ENCODE measurements at places on chromosomes 16 and 17. TPM values are rescaled to one million over a fixed set of nuclear protein-coding genes. Genes with fewer than 3 reads are reported as not detected.

DNA sequence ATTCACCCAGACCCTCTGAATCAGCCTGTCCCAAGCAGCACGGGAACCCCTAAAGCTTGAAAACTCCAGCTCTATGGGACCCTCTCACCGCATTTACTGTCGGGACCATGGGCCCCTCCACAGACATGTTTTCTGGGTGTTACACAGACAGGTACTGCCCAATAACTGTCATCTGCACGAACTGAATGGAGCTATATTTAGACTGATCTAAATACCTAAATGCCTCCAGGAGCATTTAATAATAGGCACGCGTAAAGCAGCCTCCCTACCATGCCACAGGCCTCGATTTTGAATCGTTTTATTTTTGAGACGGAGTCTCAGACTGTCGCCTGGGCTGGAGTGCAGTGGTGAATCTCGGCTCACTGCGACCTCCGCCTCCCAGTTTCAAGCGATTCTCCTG, 49.7 kb downstream of the EMP2 start:
- DNase-seq: no peak
- H3K4me3 ChIP-seq: no peak overlapping the region
- no peaks in the 10 kb centered on the region for H3K27me3 ChIP-seq
- no peaks in the 10 kb centered on the region for H3K4me1 ChIP-seq
- no peak overlapping the region for H3K27ac ChIP-seq

DNA sequence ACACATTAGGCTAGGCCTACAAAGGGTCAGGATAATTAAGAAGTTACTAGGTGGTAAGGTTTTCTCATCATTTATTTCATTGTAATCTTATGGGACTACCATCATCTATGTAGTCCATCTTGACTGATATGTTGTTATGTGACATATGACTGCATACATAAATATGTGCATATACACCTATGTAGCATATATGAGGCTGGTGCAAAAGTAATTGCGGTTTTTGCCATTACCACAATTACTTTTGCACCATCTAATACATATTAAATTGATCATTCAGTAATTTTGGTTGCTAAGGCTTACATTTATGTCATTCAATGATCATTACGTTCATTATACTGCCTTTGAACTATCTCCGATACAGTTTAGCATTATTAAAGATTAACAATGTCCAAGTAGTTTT, 167.8 kb upstream of the AXIN2 start:
- H3K36me3 ChIP-seq: no peaks in the 10 kb centered on the region
- no peaks in the 10 kb centered on the region for H3K27me3 ChIP-seq
- H3K4me3 ChIP-seq: no peak overlapping the region
- H3K4me1 ChIP-seq: peaks cover 6% of the 10 kb centered on the region

- no peak for DNase-seq
- H3K36me3 ChIP-seq: no peaks in the 10 kb centered on the region
- no peak overlapping the region for H3K27ac ChIP-seq
- no peaks in the 10 kb centered on the region for H3K27me3 ChIP-seq
- H3K4me1 ChIP-seq: peaks cover 8% of the 10 kb centered on the region
Observed at GRCh38 chr16:3919413-3919812, 38.9 kb upstream of the CREBBP start.

- no peaks in the 10 kb centered on the region for H3K27me3 ChIP-seq
- H3K27ac ChIP-seq: no peak overlapping the region
- no peak overlapping the region for H3K4me3 ChIP-seq
- no peak for DNase-seq
- no peaks in the 10 kb centered on the region for H3K36me3 ChIP-seq
Observed at GRCh38 chr17:43803758-43804157, 23.5 kb downstream of the CFAP97D1 start.

DNA sequence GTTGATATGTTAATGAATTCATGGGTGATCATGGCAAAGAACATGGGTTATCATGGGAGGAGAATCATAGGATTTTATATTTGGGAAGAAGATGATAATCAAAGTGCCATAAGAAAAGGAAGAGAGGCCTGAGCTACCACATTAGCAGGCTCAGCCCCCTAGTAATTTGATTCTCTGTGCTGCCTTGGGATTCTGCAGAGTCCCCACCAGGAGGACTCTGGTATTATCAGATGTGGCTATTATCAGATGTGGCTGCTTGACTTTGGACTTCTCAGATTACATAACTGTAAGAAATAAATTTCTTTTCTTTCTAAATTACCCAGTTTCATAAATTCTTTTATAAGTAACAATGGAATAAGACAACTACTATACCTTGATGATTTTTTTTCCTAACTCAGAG, 137.6 kb downstream of the ITFG1 start:
- H3K4me1 ChIP-seq: no peaks in the 10 kb centered on the region
- no peak overlapping the region for H3K4me3 ChIP-seq
- DNase-seq: no peak
- no peaks in the 10 kb centered on the region for H3K27me3 ChIP-seq

- peaks cover 35% of the 10 kb centered on the region for H3K4me1 ChIP-seq
- peak within 1 kb of the TSS; percentile 63 for H3K27ac ChIP-seq
- DNase-seq: peak; percentile 84
- H3K36me3 ChIP-seq: no peaks in the 10 kb centered on the region
- no peaks in the 10 kb centered on the region for H3K27me3 ChIP-seq
Observed at GRCh38 chr17:78979780-78980623, at the start of gene LGALS3BP. Gene LGALS3BP, minus strand, starts transcription at chr17:78979923. Its CDS starts 2,732 bp downstream, at chr17:78977191.

GRCh38 chr16:71341881-71342280, 16.6 kb upstream of the CALB2 start:
- H3K27ac ChIP-seq: no peak overlapping the region
- no peak for DNase-seq
- H3K4me3 ChIP-seq: no peak overlapping the region
- no peaks in the 10 kb centered on the region for H3K36me3 ChIP-seq

DNA sequence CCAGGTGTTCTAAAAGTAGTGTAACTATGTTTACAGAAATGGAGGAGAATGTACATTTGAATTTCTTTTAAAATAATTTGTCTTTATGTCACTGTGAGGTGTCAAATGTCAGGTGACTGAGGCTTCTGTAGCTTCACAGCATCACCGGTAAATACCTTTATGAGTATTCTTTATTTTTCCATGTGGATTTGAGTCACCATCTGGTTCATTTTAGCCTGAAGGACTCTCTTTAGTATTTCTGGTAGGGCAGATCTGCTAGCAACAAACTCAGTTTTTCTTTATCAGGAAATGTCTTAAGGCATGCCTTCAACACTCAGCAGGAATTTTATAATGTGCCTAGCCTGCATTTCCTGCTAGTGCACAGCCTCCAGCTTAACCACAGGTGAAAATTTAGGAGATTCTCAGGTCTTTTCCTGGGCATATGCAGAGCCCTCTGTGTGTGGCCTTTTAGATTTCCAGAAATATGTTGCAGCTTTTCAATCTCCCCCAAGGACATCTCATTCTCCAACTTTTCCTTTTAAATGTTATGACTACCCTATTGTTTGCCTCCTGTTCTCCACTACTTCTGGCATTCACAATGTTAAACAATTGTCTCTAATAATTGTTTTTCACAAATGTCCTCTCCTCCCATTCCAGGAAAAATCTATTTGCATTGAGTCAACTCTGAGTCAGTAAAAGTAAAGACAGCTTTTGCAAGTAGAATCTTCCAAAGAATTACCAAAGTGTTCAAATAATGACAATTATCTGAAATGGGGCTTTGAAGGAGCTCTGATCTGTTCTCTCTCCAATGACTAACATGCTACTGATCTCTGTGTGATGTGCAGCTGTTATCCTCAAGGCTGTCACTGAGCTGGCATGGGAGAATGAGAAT, 239.4 kb upstream of the CPHXL start:
- no peaks in the 10 kb centered on the region for H3K27me3 ChIP-seq
- H3K4me1 ChIP-seq: no peaks in the 10 kb centered on the region
- no peaks in the 10 kb centered on the region for H3K36me3 ChIP-seq

The OSGIN1 gene
- total RNA-seq: 14.5 TPM

DNA sequence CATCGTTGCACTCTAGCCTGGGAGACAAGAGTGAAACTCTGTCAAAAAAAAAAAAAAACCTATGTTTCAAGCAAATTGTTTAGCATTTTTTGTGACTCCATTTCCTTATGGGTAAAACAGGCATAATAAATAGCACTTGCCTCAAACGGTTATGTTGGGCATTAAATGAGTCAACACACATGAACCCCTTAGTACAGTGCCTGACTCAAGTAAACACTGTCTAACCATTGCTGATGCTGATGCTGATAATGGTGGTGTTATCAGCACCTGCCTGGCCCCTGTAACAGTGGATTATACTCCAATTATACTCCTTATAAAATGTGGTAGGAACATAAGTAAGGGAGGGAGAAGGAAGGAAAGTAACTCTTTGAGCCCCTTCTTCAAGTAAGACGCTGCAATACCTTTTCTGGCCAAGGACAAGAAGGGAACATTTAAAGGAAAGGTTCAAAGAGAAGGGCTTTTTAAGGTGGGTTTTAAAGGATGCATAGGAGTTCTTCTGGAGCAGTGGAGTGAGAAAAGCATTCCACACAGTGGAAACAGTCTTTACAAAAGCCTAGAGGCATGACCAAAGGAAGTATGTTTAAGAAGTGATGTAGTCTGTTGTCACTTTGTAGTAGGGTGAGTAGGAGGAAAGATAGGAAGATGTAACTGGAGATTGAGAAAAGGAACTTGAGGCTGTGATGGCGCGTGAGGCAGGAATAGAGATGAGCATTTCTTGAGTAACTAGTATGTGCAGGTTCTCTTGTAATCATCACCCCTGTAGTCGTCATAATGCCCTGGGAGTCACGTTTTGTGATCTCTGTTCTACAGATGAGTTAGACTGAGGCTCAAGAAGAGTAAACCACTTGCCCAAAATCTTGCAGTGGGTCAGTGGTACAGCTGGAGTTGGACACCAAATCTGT, 4.3 kb downstream of the SCNN1B start:
- H3K4me1 ChIP-seq: peaks cover 4% of the 10 kb centered on the region
- DNase-seq: no peak
- no peaks in the 10 kb centered on the region for H3K36me3 ChIP-seq
- no peak overlapping the region for H3K27ac ChIP-seq

DNA sequence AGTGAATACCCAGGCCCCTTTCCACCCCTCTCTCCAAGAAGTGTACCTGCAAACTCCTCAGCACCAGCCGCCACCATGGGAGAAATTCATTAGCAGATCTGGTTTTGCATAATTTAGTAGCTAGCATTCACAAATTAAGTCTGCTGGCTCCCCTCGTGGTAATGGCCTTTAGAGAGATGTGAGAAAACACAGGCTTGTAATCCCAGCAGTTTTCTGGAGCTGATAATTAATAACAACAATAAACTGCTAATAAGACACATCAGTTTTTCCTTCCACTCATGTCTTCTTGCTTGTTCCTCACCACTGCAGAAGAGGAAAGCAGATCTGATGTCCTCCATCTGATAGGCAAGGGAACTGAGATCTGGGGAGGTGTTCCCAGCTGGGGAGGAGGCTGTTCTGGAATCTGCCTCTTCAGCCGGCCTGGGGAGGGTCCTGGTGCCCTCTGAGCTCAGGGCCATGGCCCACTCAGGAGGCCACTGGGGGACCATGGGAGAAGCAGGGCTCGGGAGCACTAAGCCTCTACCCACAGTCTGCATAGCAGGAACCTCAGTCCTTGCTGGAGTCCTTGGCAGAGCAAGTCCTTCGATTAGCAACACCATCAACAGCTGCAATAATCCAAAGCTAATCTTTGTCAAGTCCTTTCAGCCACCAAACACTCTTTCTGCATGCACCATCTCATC, 74.2 kb upstream of the DNAJA2 start:
- no peak overlapping the region for H3K4me3 ChIP-seq
- no peak for DNase-seq
- H3K27me3 ChIP-seq: no peaks in the 10 kb centered on the region
- no peak overlapping the region for H3K27ac ChIP-seq

GRCh38 chr16:12319428-12320035, 343.0 kb downstream of the SNX29 start:
- H3K27ac ChIP-seq: peak overlapping the region; percentile 56
- DNase-seq: peak; percentile 88
- peaks cover 35% of the 10 kb centered on the region for H3K4me1 ChIP-seq
- no peaks in the 10 kb centered on the region for H3K27me3 ChIP-seq

DNA sequence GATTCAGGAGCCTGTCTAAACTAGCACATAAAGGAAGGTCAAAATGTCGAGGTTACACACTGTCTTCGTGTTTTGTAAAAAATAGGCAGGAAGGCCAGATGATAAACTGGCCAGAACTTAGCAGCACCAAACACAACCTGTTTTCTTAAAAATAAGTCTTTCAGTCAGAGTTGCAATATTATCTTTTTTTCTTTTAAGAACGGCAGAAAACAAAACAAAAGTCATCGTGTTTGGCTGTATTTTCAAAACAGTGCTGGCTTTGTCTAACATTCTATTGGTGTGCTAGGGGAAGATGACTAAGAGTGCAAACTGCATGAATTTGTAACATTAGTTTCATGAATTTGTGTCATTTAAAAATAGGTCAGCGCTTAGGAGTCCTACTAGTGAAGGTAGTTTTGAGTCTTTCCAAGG, 5.3 kb downstream of the MAF start:
- H3K36me3 ChIP-seq: peaks cover 3% of the 10 kb centered on the region
- no peak for DNase-seq
- no peaks in the 10 kb centered on the region for H3K27me3 ChIP-seq
- H3K4me3 ChIP-seq: no peak overlapping the region
- peak overlapping the region; percentile 92 for H3K27ac ChIP-seq

GRCh38 chr17:79042421-79043190, 18.6 kb downstream of the C1QTNF1 start:
- no peak overlapping the region for H3K27ac ChIP-seq
- H3K4me3 ChIP-seq: no peak overlapping the region
- peaks cover 7% of the 10 kb centered on the region for H3K4me1 ChIP-seq
- H3K27me3 ChIP-seq: no peaks in the 10 kb centered on the region

DNA sequence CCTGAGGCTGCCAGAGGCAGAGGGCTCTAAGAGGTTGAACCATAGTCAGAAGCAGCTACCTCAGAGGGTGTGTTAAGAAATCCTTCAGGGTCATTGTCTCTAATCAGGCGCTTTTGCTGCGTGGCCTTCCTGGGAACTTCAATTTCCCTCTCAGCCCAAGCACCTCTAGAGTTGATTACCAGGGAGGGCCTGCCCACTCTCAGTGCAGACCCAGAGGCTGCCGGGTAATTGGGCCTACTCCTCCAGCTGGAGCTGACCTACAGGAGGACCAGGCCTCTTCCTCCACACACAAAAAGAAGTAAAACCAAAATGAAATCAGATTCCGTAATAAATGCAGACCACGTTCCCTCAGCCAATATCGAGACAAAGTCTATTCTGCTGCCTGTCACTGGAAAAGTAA, 305.0 kb upstream of the CCL2 start:
- no peaks in the 10 kb centered on the region for H3K36me3 ChIP-seq
- no peak overlapping the region for H3K4me3 ChIP-seq
- no peaks in the 10 kb centered on the region for H3K27me3 ChIP-seq
- no peaks in the 10 kb centered on the region for H3K4me1 ChIP-seq
- H3K27ac ChIP-seq: no peak overlapping the region
- DNase-seq: no peak

DNA sequence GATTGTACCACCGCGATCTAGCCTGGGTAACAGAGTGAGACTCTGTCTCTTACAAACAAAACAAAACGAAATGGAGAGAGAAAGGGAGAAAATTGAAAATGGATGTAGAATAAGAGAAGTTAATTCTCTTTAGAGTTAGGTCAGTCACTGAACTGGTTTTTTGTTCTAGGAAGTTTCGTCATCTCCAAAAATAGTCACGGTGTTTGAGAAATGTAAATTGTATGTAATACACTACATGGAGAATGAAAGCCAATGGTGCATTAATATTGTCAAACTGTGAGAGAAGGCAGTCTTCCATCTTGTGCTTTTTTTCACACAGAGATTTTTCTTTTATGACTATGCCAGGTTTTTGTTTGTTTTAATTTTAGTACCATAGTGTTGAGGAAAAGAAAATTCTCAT, 145.9 kb downstream of the BCAS3 start:
- DNase-seq: no peak
- no peak overlapping the region for H3K4me3 ChIP-seq
- H3K4me1 ChIP-seq: no peaks in the 10 kb centered on the region
- no peak overlapping the region for H3K27ac ChIP-seq
- H3K27me3 ChIP-seq: no peaks in the 10 kb centered on the region
- H3K36me3 ChIP-seq: no peaks in the 10 kb centered on the region

The CACNG3 gene
- not detected for total RNA-seq

The ASPA gene
- total RNA-seq: 0.78 TPM

Measured in thyroid gland (tissue), 4 donors.